Stimulated activated CD8-positive, alpha-beta memory T cell treated with anti-CD3 and anti-CD28 coated beads, Interleukin-7, amount 100 ng/mL, for 1 hour (primary cell): ENCODE measurements at places on chromosomes 4 and X.
A peak's percentile ranks its signal among the peaks of the same experiment; 100 is the strongest.

DNA sequence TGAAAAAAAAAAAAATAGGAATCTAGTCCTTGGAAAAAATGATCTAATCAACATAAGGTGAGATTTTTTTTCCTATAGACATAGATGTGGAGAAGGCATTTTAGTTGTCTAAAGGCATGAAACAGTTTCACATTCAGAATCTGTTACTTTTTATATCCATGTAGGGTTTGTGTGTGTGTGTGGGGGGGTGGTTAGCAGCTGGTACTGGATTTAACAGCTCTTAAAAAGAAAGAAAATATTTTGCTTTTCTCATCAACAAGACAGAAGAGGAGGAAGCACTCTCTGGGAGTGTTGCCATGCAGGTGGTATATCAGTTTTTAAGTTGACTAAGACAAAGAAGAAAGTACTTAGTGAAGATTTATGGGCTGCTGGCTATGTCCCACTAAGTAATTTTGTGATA is 122.3 kb downstream of the VCX3B start:
- DNase-seq = no peak

GRCh38 chrX:102580891-102581290 is 18.4 kb upstream of the ARMCX5 start:
- no peak for DNase-seq

DNA sequence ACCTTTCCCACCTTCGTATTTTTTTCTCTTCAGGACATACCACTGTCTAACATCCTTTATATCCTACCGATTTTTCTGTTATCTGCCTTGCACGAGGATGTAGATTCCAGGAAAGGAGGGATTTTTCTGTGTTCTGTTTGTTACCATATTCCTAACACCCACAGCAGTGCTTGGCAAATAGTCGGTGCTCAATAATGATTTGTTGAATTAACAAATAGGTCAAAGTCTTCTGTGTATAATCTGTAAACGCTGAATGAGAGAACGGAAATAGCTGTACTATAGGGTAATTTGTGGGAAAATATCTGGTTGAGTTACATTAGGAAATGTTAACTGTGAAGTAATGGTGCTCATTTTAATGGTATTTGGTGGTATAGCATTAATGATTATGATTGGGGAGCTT is 81.5 kb downstream of the TMEM156 start:
- no peak for DNase-seq

- no peak for DNase-seq
These were observed 252.7 kb downstream of the CENPC start for GRCh38 chr4:67292636-67293035.

DNA sequence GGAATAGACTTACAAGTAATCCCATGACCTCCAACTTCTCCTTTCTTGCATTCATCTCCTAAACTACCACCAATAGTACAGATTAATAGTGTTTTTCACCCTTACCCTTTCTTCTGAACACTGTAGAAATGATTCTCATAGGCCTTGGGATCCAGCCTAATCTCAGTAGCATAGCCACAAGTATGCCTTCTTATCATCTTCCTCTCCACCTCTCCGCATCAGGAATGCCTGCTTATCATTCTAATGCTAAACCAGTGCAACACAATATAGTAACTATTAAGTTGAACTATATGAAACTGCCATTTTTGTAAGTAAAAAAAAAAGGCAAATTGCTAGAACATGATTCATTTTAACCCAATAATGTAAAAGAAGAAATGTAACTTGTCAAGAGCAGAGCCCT is 79.5 kb upstream of the IL2 start:
- DNase-seq = no peak

DNA sequence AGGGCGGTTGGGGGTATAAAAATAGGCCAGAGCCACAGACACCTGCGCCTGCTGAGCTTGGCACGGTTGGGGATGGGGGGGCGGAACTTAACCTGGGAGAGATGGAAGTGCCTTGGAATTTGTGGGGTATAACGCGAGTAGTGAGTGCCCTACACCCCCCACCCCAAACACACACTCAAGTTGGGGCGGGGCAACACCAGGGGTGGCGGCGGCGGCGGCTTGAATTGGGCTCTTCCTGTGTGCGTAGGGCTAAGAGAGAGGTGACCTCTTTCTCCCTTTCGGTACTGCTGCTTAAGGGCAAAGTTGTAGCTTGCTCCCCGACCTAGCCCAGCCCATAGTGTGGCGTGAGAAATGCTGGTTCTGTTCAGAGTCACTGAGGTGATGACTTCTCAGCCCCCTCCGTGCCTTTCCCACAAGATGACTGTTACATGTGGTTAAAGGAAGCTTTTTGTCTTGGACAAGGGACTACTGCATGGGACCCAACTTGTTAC is 839 bp downstream of the STK26 start:
- peak; percentile 8 for DNase-seq

- no peak for DNase-seq
These were observed 10.0 kb downstream of the MAGEA4 start for GRCh38 chrX:151922692-151923091.
